ENCODE measurements at places on chromosomes 11 and 22.

DNA sequence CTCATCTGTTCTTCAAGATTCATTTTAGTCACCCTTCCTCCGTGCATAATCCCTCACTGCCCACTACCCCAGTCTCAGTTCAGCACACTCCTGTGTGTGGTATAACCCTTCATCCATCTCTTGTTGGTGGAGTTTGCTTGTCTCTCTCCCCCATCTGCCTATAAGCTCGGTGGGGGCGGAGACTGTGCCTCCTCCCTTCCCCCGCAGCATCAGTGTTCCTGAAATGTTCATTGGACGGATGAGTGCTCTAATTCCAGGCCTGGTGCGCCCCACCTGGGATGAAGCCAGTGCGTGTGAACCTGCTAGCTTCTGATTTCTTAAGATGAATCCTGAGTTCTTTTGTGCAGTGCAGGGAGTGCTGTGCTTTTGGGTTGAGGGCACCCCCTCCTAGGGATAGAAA is 100.0 kb downstream of the GRIK4 start:
- no peak for DNase-seq

DNA sequence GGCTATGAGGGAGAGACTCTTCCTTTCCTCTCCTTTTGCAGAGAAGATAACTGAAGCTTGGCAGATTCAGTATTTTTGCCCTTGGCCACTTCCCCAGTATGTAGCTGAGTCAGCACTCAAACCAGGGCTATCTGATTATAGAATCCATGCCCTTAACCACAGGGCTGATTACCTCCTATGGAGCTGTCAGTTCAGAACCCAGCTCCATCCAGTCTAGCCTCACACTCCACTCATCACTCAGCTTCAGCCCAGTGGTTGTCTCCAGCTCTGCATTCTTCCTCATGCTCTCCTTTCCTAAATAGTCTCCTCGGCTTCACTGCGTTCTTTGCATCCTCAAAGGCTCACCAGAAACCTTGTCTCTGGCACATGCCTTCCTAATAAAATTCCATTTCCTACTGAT is 151.6 kb upstream of the BLID start:
- no peak for DNase-seq

DNA sequence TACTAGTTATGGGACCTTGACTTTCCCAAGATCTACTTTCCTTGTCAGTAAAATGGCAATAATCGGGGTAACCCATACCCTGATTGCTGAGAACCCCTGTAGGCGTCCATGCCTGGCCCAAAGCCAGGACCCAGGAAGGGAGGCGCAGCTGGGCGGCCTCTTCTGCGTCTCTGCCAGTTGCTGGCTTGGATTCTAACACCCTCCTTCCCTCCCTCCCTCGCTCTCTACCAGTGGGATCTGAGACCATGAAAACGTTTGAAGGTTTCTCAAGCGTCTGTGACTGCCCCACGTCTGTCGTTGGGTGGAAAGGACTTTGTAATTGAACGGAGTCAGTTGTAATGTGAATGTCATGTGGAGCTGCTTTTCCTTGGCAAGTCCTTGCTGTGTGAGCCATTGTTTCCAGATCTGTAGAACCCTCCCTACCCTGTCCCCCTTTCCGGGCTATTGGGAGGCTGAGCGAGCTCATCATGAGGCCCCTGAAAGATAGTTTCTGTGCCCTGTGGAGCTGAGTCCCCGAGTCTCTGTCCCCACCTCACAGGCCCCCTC is 47.8 kb downstream of the PARVB start:
- no peak for DNase-seq

- DNase-seq, result no peak
Observed at GRCh38 chr11:115965767-115966504, 461.7 kb upstream of the CADM1 start.

GRCh38 chr11:117337076-117337475 is 9.4 kb downstream of the CEP164 start:
- DNase-seq, result no peak

DNA sequence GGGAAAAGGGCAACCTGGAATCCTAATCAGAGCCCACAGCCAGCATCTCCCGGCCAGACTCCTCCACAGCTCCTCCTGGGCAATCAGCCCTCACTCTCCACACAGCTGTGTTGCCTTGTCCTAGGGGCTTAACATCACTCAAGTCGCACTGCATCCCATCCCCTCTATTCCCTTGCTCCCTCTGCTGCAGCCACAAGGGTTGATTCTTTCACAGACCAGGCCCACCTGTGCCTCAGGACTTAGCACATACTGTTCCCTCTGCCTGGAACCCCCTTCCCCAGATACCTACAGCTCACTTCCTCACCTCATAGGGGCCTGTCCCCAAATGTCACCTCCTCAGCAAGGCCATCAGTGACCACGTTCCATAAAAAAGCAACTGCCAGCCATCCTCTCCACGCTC is 18.4 kb downstream of the SPATA19 start:
- no peak for DNase-seq

GRCh38 chr22:40020956-40021355 is 26.2 kb downstream of the FAM83F start:
- DNase-seq, result no peak

GRCh38 chr22:40659166-40659565 is 20.1 kb upstream of the MCHR1 start:
- no peak for DNase-seq

DNA sequence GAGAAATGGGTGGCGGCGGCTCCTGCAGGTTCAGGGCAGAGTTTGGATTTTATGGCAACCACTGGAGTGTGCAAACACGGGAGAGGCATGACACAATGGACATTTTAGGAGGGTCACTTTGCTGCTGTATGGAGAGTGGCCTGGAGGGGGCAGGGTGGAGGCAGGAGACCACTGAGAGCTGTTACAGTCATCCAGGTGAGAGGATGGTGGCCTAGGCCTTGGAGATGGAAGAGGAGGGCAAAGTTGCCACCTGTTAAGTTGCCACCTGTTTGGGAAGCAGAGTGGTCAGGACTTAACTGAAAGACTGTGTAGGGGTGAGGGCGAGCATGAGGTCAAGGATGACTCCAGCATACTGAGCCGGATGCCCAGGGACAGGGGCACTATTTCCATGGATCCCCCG is 2.3 kb upstream of the RAD9A start:
- DNase-seq, result no peak

DNA sequence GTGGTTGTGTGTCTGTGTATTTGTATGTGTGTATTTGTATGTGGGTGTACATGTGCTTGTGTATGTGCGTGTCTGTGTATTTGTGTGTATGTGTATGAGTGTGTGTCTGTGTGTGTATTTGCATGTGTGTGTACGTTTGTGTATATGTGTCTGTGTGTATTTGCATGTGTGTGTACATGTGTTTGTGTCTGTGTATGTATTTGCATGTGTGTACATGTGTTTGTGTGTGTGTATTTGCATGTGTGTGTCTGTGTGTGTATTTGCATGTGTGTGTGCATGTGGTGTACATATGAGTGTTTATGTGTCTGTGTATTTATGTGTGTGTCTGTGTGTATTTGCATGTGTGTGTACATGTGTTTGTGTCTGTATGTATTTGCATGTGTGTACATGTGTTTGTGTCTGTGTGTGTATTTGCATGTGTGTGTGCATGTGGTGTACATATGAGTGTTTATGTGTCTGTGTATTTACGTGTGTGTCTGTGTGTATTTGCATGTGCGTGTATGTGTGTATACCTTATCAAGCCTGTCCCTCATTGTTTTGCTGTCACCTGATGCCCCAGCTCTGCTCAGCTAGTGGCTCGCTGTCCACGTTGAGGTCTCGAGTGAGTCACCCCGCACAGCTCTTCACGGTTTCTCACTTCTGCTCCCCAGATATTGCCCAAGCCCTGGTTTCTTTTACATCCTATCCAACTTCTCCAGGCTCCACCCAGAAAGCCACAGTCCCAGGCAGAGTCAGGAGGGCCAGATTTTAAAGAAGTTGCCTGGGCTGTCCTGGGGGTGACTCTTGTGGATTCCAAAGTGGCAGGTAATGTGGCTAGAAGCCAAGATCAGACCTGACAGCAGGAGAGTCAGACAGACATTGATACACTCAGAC is 15.2 kb downstream of the MB start:
- DNase-seq, result no peak

- DNase-seq, result no peak
Observed at GRCh38 chr11:82978422-82979099, 77.0 kb downstream of the DDIAS start.

DNA sequence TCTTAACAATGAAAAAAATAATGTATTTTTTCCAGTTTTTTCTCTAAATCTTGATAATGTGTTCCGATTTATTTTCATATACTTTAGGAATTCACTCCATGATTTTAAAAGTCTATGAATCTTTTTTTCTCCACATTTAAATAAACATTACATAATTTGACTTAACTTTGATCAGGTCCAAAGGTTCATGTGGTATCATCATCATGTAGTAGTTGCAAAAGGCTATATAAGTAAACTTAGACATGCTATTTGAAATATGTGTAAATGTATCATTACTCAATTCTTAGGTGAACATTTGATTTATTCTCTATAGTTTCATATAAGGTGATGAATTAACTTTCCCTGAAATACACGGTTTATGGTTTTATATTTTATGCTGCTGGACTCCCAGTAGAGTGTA is 2197.0 kb upstream of the RAG2 start:
- DNase-seq, result no peak

DNA sequence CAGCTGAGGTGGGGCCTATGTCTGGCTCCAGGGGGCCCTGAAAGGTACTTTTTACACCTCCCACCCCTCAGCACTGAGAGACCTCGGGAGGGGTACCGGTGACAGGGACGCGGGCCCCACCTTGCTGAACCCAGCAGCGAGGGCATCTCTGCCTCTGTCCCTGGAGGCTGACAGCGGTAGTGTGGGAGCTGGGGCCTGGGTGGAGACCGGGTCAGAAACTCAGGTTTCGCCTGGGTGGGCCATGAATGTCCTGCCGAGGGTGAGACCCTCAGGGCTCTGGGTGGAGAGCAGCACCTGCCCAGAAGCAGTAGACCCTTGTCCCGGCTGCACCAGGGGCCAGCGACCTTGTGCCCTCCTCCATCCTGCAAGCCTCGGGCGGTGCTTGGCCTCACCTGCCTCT is 22.2 kb downstream of the PTDSS2 start:
- no peak for DNase-seq

DNA sequence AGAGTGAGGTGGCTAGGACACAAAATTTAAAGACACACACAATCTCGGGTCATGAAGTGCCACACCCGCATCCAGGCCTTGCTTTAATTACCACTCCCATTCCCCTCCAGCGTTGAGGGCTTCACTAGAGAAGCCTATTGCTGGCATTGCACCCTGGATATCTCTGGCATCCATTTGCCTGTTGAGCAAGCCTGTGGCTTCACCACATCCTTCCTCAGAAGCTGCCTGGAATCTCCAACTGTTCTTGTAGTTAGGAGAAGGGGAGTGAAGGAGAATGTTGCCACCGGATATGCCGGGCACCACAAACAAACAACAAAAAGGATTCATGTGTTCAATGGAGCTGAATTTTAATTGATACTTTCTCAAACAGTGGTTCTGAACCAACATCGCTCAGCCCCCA is 34.4 kb upstream of the RCN1 start:
- no peak for DNase-seq

DNA sequence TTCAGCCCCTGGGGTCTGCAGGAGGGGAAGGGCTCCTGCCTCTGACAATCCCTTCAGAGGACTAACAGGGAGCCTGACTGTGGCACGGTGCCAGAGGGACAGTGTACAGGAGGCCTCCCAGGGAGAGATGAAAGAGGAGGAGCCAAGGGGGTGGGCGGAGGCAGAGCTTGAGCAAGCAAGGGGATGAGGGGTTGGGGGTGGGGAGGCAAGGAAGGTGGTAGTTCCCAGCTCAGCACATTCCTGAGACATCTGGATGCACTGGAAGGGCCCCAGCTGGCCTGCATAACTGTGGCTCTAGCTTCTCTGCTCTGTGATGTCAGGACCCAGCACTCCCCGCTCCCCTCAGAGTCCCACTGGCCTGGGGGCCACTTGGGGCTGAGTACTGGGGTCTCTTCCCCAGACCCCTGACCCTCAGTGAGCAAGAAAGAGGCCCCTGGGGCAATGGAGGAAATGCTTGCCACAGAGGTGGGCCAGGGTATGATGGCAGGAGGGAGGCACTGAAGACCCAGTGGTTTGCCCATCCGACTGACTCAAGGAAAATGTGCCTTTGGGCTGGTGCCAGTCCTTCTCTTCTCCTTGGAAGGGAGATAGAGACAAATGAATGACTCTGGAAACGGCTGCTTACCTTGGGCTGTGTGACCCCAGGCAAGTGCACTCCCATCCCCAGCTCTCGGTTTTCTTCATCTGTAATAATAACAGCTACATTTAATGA is 13.3 kb downstream of the CREB3L1 start:
- no peak for DNase-seq

- no peak for DNase-seq
Observed at GRCh38 chr11:20137637-20138036, 22.6 kb downstream of the DBX1 start.

DNA sequence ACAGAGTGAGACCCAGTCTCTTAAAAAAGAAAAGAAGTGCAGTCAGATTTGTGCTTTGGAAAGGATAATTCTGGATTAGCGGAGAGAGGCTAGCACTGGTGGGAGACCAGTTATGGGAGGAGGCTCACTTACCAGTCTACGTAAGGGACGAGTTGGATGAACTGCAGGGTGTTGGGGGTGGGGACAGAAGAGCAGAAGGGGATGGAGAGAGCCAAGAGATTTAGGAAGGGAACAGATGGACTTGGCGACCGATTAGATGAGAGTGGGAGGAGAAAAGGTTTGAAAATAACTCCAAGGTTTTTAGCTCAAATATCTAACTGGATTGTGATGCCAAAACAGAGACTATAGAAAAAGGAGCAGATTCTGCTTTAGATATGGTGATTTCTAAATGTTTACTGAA is 81.4 kb downstream of the SFI1 start:
- DNase-seq, result no peak

DNA sequence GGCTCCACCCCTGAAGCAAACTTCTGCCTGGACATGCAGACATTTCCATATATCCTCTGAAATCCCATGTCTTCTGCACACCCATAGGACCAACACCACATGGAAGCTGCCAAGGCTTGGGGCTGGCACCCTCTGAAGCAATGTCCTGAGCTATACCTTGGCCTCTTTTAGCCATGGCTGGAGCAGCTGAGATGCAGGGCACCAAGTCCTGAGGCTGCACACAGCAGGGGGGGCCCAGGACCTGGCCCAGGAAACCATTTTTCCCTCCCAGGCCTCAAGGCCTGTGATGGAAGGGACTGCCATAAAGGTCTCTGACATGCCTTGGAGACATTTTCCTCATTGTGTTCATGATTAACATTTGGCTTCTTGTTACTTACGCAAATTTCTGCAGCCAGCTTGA is 34.5 kb downstream of the SYT9 start:
- no peak for DNase-seq
